ENCODE measurements at places on chromosomes 6 and 20.

GRCh38 chr20:10576411-10577090 lies 97.2 kb downstream of the JAG1 start:
- peak; percentile 44 for DNase-seq

DNA sequence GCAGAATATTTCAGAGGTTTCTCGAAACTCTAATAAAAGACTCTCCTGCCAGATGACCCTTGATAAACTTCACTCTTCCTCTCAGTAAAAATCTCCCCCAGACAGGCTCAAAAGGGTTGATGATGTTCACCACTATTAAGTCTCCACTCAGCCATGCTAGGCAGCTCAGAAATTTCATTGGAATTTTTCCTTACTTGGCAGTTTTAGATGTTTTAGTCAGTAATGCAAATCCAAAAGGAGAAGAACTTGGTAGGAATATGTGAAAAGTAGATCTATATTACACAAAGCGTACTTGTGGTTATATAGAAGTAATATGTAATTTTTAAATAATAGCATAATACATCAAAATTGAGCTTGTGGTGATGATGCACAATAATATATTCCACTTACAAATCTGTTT lies 333.0 kb downstream of the PHF3 start:
- no peak for DNase-seq

DNA sequence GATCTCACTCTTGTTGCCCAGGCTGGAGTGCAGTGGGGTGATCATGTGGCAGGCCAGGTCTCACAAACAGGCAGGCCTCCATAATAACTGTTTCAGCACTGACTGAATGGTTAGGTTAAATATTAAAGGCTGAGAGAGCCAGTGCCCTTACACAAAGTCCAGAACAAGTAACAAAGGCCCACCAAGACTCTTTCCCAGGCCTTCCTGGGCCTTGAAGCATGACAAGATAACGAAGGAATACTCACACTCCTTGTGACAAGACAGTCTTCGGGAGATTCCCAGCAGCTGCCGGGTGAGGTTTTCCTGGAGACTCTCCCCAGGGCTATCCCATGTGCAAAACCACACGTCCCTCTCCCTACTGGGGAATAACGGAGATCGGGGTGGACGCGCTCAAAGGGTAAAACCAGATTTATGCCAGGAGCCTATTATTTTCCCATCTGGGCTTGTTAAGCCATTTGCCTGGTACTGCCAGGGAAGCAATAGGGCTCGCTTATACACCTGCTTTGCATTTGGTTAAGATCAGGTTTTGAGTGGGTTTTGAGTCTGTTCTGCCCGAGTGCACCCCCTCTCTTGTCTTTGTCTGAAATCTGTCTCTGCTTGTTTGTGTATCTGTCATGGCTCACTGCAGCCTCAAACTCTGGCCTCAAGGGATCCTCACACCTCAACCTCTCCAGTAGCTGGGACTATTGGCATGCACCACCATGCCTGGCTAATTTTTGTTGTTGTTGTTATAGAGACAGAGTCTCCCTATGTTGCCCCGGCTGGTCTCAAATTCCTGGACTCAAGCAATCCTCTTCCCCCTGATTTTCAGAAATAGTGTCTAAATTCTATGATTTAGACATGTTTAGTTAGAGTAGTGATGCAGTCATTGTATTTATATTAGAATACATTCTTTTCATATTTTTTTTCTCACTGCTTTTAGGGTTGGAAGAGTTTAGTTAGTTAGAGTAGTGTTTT lies 1.4 kb upstream of the ENPP3 start:
- no peak for DNase-seq

- DNase-seq, result peak; percentile 23
Observed at GRCh38 chr6:148874698-148875293, 128.0 kb downstream of the UST start.

DNA sequence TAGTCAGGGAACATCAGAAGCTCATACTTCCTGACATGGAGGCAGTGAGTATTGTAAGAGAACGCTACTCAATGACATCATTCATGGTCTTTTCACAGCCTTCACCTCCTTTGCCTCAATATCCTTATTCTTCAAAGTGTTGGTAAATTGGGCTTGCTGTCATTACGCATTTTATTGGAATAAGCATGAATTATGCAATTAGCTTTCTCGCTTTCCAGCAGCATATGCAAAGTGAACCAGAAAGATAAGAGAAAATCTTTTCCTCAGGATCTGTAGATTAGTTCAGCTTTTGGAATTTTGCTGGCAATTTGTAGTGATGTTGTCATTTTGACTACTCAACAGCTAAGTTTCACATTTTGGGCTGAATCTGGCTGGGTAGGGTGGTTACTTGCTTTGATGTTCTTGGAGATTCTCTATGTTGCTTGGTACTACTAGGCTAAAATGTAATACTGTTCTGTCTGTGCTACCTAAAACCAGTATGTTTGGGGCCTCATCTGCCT lies 1012.1 kb downstream of the KIF16B start:
- no peak for DNase-seq

DNA sequence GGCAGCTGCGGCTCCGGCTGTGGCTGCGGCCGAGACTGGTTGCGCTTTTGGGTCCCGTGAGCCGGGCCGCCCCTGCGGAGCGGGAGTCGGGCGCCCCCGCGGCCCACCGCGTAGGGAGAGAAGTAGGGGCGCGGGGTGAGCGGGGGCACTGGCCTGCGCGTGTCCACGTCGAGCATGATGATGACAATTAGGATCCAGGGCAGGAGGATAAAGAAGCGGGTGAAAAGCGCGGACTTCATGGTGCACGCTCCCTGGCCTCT lies 739 bp downstream of the B3GAT2 start:
- no peak for DNase-seq

DNA sequence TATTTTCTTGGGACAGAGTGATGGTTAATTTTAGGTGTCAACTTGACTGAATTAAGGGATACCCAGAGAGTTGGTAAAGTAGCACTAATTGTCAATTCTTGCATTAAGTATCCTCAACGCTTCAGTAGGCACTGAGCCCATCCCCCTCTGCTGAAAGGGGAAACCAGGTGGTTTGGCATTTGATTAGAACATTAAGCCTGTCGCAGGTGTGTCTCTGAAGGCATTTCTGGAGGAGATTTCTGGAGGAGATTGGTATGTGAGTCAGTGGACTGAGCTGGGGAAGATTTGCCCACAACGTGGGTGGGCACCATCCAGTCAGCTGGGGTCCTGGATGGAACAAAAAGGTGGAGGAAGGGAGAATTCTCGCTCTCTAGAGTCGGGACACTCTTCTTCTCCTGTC lies 119.8 kb downstream of the RFX6 start:
- DNase-seq, result no peak

GRCh38 chr20:46031701-46032254 lies 2.8 kb downstream of the SLC12A5 start:
- DNase-seq, result no peak

GRCh38 chr20:48626938-48627736 lies 200.7 kb downstream of the PREX1 start:
- DNase-seq, result no peak

DNA sequence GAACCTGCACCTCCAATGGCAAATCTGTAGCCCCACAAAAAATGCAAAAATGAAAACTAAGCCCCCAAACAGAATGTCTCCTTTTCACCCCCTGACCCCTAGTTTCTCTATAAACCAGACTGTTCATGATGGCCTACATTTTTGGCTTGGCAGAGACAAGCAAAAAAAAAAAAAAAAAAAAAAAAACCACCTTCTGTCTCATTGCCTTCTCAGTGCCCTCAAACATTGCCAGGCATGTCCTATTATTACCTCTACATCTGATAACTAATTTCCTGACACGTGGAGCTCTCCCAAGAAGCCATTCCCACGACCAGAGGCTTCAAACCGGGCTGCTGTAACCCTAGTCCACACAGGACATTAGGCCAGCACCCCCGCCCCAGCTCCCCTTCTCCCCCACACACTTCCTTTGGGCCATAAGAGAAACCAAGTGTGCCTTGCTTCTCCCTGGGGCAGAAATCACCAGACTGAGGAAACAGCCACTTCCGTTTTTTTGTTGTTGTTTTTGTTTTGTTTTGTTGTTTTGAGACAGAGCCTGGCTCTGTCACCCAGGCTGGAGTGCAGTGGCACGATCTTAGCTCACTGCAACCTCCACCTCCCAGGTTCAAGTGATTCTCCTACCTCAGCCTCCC lies 65.4 kb downstream of the GPR6 start:
- DNase-seq, result no peak

Data from fibroblast of mammary gland (primary cell).